ENCODE measurements at places on chromosomes 12 and 14. TPM values are rescaled to one million over a fixed set of nuclear protein-coding genes. Genes with fewer than 3 reads are reported as not detected.

TAC3 gene
- not detected for total RNA-seq

DNA sequence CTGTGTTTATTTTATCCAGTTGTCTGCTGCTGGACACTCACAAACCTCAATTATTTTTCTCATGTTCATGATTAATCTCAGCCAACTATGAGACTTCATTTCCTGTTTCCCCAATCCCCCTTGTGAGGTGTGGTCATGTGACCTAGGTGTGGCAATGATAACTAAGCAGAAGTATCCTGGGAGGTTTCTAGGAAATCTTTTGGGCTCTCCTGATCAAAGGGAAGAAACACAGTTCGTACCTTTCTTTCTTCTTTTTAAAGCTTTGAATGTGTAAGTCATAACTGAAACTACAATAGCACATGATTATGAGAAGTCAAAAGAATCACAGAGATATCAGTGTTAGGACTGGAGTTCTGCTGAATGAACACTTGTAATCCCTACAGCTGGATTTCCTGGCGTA lies 34.4 kb upstream of the MANSC4 start:
- no peak for DNase-seq
- no peak overlapping the region for H3K27ac ChIP-seq
- peaks cover 20% of the 10 kb centered on the region for H3K27me3 ChIP-seq
- H3K4me3 ChIP-seq, result no peak overlapping the region
- H3K36me3 ChIP-seq, result peaks cover 2% of the 10 kb centered on the region
- H3K4me1 ChIP-seq, result peaks cover 11% of the 10 kb centered on the region

GRCh38 chr12:80293759-80294158 lies 150.3 kb upstream of the PTPRQ start:
- H3K4me1 ChIP-seq, result no peaks in the 10 kb centered on the region
- H3K36me3 ChIP-seq, result no peaks in the 10 kb centered on the region
- no peak overlapping the region for H3K4me3 ChIP-seq
- no peak overlapping the region for H3K27ac ChIP-seq
- H3K27me3 ChIP-seq, result peaks cover 5% of the 10 kb centered on the region
- no peak for DNase-seq

- no peak overlapping the region for H3K4me3 ChIP-seq
- no peak overlapping the region for H3K27ac ChIP-seq
- H3K27me3 ChIP-seq, result no peaks in the 10 kb centered on the region
- no peak for DNase-seq
Observed at GRCh38 chr12:117498880-117499279, 137.5 kb upstream of the NOS1 start.

DNA sequence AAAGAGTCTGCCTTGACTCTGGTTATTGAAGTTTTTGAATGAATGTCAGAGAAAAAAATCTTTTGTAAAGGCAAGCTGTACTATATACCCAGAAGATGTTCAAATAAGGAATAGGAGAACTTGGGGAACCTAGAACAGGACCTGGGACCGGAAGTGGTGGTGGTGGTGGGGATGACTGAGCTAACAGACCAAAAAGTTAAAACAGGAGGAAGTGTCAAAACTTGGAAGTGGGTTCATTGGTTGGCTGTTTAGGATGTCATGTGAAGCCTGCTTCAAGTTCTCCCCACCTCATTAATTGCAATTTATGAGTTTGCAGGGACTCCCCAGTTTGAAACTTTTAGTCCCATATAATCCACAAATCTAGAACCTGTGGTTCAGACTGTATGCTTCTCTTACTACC lies 26.2 kb downstream of the PLXNC1 start:
- DNase-seq, result no peak
- H3K36me3 ChIP-seq, result peaks cover 9% of the 10 kb centered on the region
- peak overlapping the region; percentile 45 for H3K4me3 ChIP-seq
- H3K27ac ChIP-seq, result no peak overlapping the region

DNA sequence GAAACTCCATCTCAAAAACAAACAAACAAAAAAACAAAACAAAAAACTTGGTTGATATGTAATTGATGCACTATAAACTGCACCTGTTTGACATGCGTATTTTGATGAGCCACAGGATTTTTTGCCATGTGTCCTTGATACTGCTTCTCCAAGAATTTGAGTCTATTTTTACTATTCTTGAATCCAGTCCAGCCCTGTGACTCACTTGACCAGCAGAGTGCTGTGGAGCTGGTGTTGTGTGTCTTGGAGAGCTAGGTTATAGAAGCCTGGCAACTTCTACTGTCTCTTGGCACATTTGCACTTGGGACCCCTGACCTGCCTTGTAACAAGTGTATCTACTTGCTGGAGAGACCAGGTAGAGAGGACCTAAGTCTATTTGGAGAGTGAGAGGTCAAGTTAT lies 52.0 kb downstream of the KLRG1 start:
- peaks cover 42% of the 10 kb centered on the region for H3K4me1 ChIP-seq
- no peaks in the 10 kb centered on the region for H3K27me3 ChIP-seq
- H3K36me3 ChIP-seq, result peaks cover 4% of the 10 kb centered on the region
- no peak for DNase-seq
